ENCODE measurements at places on chromosomes 2 and 18.

DNA sequence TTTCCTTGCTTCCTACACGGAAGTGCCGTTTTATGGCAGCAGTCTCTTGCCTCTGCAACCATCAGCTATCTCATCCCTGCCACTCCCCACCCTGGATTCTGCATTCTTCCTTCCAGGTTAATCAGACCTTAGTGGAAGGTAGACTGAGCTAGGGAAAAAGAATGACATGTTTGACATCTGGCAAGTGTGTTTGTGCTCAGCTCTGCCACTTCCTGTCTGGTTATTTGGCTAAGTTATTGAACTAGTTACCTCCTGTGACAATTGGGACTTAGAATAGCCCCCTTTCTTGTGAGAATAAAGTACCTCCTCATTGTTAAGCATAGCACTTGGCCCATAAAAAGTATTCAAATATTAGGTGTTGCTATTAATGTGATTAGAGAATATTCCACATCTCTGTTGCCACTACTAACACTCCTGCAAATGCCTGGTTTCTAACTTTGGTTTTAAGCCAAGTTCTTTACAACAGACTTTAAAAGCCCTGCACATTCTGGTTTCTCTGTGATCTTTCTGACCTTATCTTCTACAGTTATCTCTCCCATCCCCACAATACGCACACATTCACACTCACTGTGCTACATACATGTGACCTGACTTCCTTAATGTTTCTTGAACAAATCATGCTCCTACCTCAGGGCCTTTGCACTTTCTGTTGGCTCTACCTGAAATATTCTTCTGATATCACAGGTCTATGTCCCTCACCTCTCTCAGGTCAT is 10.8 kb upstream of the MAPRE2 start:
- DNase-seq, result no peak

DNA sequence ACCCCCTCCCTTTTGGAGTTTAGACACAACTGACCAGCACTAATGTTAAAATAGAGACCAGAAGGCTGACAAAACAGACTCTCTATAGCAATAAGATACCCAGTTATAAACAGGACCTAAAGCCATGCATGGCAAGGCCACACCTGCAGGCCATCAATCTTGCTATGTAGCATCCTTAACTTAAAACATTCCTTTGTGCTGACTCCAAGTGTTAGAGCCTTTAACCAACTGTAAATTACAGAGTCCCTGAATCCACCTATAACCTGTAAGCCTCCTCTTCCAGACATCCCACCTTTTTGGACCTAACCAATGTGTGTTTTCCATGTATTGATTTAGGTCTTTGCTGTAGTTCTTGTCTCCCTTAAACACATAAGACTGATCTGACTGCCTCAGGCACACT is 17.9 kb downstream of the ANKMY1 start:
- DNase-seq, result no peak

GRCh38 chr18:10950876-10951630 is 198.3 kb downstream of the PIEZO2 start:
- DNase-seq, result no peak

DNA sequence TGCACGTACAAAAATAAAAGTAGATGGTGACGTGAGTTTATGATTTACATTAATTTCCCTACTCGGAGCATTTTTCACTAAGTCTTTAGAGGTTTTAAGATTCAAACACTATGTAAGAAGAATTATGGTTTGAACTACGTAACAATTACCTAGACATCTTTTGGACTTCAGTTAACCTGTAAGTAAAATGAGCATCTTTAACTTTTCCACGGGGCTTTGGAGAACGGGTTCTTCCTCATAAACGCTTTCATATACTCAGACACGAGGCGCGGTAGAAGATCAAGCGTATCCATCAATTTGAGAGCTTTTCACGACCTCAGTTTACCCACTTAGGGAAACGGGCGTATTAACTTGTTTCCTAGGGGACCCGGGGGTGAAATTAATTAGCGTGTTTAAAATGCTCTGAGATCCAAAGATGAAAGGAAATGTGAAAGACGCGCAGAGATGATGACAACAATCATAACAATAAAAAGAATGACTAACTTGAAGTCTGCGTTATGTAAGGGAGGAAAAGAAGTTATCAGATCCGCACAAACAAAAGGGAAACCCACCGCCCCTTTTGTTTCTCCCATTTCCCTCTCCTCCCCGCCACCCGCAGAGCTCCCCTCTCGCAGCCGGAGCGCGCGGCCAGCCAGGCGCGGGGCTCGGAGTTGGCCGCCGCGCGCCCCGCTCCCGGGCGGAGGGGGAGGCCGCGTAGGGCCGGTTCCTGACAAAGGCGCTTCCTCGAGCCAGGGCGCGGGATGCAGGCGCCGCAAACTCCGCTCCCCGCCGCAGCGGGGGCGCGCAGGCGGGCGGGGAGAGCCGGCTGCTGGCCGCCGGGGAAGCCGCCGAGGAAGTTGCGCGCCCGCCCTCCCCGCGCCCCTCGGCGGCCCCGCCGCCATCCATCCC is 807 bp downstream of the PELI1 start:
- no peak for DNase-seq

Data from uterus (tissue), 4 donors.